Kidney glomerular epithelial cell (primary cell): ENCODE measurements at places on chromosomes 12 and 14.

GRCh38 chr14:66649498-66649897 is 141.6 kb downstream of the GPHN start:
- no peak for DNase-seq

DNA sequence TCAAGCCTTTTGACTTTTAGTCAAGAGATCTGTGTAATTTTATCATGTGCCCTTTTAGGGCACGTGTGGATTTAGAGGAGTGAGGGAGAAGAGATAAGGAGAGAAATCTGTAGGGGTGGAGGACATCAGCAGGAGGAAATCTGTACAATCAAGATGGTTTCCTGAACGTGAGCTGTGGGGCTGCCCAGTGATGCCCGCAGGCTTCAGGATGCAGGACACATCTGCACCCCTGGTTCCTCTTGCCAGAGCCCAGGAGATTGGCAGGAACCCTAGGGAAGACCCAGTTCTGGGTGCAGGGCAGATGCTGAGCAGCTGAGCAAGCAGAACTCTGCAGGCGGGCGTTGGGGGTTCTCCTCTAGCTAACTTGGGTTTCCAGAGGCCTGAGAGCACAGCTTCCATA is 11.6 kb upstream of the TESPA1 start:
- no peak for DNase-seq

DNA sequence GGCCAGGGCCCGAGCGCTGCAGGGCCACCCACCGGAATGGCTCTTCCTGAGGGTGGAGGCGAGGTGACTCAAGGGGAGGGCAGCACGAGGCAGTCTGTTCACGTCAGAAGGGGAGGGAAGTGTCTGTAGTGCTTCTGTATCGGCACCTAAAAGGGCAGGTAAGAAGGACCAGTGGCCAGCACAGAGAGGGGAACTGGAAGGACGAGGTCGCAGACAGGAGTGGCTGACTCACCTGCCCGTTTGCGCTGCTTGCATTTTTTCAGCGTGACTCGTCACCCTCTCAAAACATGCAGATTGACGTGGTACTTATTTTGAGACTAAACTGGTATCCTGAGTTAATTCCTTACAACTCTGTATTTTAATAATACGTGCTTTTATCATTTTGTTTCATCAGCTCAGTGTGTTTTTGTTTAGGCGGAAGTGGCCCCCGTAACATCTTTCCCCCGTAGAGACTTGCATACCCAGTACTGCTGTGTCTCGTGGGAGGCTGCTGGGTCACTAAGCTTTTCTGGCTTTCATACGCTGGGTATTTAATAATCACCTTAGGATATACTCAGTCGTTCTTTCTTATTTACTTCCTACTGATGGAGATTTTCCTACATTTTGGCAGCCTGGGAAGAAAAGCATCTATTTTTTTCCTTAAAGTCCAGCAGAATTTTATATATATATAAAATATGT is 26.4 kb downstream of the SFSWAP start:
- peak; percentile 67 for DNase-seq

- no peak for DNase-seq
Measured at GRCh38 chr14:54567639-54568561, 972 bp downstream of the SAMD4A start.

DNA sequence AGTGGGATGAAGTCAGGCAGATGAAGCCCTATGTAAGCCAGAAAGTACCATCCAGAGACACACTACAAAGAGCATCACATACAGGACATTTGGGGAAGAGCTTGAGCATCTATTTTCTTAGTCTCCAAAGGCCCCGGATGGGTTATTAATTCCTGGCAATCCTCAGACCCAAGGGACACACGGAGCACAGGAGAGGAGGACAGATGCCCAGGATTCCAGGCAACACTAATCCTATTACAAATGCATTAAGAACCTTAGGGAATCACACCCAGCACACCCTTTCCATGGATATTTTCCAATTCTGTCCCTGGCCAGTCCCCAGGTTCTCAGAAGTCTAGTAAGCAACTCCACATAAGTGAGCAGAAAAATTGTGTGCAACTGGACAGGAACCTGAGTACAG is 65.9 kb downstream of the CMKLR1 start:
- DNase-seq = no peak

DNA sequence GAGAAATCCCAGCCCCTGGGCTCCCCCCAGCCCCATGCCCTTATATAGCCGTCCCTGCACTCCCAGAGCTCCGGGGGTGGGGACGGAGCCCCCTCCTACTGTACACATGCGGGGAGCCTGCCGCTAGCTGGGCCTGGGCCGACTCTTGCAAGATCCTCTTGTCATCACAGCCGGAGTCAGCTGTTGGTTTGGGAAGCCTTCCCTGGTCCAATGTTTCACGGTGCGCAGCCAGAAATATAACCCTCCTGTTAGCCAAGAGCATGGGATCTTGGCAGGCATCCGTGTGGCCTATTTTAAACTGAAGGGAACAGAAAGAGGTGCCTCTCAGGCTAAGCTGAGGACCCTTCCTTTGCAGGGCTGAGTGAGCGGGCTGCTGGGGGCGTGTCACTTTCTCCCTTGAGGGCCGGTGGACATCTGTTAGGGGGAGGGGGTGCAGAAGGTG is 175.3 kb downstream of the TSPAN9 start:
- no peak for DNase-seq

GRCh38 chr14:57961786-57962060 is 95.8 kb upstream of the SLC35F4 start:
- no peak for DNase-seq

GRCh38 chr14:93780813-93781400 is 7.4 kb downstream of the PRIMA1 start:
- DNase-seq = no peak

- peak; percentile 64 for DNase-seq
Measured at GRCh38 chr12:132827763-132828703, 636 bp downstream of the GOLGA3 start.

GRCh38 chr12:100251917-100252316 is 15.0 kb downstream of the DEPDC4 start:
- DNase-seq = peak; percentile 82

DNA sequence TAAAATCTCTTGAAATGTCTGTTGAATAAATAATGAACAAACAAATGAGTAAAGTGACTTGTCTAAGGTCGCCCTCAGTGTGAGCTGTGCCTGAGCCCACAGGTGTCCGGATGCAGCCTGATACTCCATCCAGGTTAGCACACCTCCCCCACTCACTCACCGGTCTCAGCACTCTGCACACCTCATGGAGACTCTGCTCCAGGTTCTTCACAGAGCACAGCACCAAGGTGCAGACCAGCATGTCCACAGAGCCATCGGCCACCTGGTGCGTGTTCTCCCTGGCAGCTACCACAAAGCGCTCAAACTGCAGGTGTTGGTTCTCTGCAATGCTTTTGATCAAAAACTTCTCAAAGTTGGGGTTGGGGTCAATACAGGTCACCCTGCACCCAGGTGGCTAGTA is 4.1 kb upstream of the KRT7 start:
- DNase-seq = no peak

DNA sequence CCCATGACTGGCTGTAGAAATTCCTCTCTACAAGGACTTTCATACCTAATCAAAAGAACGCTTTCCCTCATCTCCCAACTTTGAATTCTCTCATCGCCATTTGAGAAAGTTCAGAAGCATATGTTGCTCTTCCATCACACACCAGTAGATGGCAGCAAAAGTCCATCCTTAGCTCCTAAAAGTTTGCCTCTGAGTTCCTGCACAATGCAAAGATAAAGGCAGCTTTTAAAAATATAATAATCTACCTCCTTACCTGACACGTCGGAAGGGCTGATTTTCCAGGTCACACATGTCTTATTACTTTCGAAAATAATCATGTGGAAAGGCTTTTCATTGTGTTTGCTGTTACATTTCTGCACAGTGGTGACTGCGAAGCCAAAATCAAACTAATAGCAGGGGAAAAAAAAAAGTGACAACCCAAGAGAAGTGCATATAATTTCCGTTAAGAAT is 456.7 kb upstream of the SEL1L start:
- peak; percentile 23 for DNase-seq

- DNase-seq = peak; percentile 55
Measured at GRCh38 chr14:49549881-49550280, 36.3 kb downstream of the RPS29 start.

GRCh38 chr14:36091096-36091495 is 85.4 kb downstream of the PTCSC3 start:
- peak; percentile 99 for DNase-seq

- no peak for DNase-seq
Measured at GRCh38 chr14:103496776-103497175, 25.9 kb downstream of the CKB start.

GRCh38 chr14:91143862-91144261 is 30.0 kb downstream of the DGLUCY start:
- peak; percentile 19 for DNase-seq

GRCh38 chr12:14995583-14996425 is 23.0 kb downstream of the PDE6H start:
- peak; percentile 54 for DNase-seq

- no peak for DNase-seq
Measured at GRCh38 chr12:92002673-92003382, 142.8 kb downstream of the BTG1 start.

DNA sequence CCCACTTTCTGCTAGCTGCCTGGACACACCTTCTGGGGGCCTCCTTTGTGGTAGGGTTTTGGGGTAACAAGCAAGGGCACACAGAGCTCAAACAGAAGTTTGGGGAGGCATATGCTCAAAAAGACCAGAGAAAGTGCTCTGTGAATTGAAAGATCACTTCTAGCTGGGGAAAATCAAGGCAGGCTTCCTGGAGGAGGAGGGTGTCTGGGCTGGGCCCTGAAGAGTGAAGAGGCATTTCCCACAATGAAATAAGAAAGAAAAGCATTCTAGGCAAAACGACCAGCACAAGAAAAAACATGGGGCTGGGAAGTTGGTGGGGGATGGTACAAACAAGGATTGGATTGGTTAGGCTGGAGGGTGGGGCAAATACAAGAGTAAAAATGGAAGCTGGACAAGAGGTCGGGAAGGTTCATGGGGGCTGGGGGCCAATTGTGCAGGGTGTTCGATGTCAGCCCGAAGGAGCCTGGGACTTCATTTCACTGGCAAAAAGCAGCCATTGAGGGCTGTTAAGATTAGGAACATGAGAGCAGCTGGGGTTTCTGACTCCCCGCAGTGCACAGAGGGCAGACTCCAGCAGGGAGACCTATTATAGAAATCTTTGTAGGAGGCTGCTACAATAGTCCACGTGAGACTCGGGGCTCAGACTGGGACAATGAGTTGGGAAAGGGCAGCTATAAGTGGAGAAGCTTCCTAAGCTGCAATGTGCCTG is 51.5 kb upstream of the CMKLR1 start:
- DNase-seq = no peak

DNA sequence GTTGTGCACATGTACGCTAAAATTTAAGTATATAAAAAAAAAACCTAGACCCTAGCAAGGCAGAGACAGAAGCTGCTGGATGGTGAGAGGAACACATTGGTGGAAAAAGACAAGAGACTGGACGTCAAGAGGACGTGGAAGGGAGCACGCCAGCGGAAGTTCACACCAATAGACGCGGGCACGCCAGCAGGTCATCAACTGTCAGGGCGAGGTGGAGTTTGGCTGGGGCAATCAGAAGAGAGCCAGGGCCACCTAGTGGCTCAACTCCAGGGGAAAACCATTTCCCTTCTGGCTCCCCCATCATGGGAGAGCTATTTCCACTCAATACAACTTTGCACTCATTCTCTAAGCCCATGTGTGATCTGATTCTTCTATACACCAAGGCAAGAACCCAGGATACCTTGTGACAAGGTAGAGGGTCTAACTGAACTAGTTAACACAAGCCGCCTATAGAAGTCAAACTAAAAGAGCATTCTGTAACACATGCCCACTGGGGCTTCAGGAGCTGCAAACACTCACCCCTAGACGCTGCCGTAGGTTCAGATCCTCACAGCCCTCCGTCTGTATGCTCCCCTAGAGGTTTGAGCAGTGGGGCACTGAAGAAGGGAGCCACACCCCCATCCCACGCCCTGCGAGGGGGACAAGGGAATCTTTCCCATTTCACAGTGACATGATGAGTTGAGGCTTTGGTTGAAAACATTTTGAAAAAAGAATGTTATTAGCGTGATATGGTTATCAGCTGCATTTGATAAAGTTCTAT is 702.7 kb downstream of the TMTC2 start:
- DNase-seq = no peak

DNA sequence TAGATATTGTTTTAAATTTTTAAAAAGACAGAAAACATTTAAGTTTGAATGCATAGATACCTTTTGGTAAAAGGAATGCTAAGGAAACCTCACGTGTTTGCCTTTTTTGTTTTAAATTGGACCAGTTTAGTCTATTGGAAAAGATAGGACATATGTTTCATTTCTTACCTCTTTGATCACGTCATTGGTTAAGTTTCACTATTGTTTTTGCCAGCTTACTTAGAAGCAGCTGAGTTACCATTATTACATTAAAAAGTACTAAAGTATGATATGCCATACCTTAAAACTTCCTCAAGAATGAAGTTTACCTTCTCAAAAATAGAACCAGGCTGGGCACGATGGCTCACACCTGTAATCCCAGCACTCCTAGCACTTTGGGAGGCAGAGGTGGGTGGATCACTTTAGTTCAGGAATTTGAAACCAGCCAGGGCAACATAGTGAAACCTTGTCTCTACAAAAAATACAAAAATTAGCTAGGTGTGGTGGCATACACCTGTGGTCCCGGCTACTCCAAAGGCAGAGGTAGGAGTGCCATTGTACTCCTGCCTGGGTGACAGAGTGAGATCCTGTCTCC is 54.4 kb downstream of the SRGAP1 start:
- no peak for DNase-seq

- DNase-seq = no peak
Measured at GRCh38 chr12:92297932-92298696, 152.5 kb upstream of the BTG1 start.

DNA sequence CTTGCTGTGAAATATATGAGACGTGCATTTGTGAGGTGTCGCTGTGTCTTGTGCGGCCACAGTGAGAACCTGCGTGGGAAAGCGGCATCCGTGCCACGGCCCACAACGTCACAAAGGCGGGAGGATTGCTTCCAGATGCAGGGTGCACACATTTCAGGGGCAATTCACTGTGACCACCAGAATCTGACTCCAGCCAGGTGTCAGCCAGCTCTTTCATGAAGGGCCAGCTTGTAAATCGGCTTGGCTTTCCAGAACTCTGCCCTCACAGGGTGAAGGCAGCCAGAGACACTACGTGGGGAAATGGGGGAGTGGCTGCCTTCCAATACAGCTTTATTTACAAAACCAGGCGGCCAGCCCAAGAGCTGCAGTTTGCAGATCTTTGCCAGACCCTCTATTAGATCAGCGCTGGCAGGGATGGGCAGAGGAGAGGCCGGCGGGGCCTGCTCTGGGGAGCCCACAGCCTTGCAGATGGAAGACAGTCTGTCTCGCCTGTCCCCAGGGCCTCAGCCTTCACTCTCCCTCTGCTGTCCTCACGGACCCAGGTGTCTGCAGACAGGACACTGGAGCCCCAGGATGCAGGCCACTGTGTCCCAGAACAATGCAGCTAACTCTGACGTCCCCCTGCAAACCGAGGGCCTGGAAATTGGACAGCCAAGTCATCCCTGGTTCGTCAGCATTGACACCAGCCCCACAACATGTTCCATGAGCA is 53.5 kb downstream of the ADGRD1 start:
- DNase-seq = no peak

GRCh38 chr12:121805171-121806008 is 1.6 kb downstream of the SETD1B start:
- no peak for DNase-seq

- DNase-seq = no peak
Measured at GRCh38 chr14:87847216-87847755, 145.7 kb downstream of the GALC start.

GRCh38 chr14:102980409-102980810 is 57.9 kb downstream of the AMN start:
- no peak for DNase-seq
